ENCODE measurements at places on chromosomes 1 and 21.

DNA sequence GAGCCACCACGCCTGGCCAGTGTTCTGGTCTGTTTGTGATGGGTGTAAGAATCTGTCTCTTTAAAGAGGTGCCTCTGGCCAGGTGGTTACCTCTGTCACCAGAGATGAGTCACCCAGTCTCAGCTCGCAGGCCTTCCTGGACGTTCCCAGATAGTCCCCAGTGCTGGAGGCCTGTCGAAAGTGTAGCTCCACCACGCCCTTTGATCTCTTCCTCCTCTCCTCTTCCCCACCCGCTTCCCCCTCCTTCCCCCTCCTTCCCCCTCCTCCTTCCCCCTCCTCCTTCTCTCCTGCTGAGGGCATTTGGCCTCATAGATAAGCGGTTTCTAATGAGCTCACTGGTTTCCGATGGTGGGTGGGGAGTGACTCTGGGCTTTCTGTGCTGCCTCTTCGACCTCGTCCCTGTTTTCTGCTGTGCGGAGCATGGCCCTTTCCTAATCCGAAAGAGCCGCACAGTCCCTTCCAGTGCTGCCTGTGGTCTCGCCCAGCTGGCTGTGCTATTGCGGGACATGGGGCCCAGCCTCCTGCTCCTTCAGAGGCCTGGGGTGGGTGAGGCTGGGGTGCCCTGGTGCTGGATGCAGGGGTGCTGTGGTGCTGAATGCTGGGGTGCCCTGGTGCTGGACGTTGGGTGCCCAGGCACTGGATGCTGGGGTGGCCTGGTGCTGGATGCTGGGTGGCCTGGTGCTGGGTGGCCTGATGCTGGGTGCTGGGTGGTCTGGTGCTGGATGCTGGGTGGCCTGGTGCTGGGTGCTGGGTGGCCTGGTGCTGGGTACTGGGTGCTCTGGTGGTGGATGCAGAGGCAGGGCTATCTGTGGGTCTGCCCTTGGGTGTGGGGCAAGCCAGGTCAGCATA, 19.2 kb downstream of the AGPAT3 start:
- peak; percentile 95 for DNase-seq

DNA sequence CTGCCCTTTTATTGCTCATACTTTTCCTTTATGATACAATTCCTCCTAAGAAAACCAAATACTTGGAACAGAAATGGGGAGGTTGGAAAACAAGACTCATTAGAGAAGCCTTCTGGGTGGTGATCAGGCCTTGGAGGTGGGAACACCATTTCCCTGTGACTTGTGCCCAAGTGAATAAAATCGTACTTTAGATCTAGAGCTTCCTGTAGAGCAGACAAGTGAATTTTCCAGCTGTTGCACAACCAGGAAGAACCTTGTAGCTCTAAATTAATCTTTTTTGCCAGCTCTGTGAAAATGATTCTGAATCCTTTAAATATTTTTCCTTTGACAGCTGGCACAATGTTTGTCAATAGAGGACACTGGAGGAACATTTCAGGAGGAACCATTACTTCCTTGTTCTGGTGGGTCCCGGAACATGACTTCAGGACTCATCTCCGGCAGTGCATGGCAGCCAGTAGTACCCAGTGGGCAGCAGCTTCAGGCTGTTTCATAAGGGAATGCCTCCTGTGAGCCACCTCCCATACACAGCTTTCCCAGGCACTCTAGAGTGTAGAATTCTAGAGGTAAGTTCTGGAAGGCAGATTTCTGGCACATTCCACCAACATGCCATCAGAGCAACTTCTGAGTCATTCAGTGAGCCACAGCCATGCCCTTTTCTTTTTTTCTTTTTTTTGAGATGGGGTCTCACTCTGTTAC, 5.5 kb upstream of the SNAPIN start:
- peak; percentile 62 for DNase-seq

- DNase-seq: no peak
Measured at GRCh38 chr1:81804312-81804711, 3.6 kb downstream of the ADGRL2 start.

- DNase-seq: no peak
Measured at GRCh38 chr1:53710584-53710983, 28.4 kb downstream of the GLIS1 start.

GRCh38 chr1:218492874-218493273, 147.7 kb downstream of the TGFB2 start:
- no peak for DNase-seq

- DNase-seq: peak; percentile 42
Measured at GRCh38 chr1:227317523-227318015, 723 bp downstream of the CDC42BPA start.

- no peak for DNase-seq
Measured at GRCh38 chr1:77271852-77272580, 9.8 kb upstream of the AK5 start.

DNA sequence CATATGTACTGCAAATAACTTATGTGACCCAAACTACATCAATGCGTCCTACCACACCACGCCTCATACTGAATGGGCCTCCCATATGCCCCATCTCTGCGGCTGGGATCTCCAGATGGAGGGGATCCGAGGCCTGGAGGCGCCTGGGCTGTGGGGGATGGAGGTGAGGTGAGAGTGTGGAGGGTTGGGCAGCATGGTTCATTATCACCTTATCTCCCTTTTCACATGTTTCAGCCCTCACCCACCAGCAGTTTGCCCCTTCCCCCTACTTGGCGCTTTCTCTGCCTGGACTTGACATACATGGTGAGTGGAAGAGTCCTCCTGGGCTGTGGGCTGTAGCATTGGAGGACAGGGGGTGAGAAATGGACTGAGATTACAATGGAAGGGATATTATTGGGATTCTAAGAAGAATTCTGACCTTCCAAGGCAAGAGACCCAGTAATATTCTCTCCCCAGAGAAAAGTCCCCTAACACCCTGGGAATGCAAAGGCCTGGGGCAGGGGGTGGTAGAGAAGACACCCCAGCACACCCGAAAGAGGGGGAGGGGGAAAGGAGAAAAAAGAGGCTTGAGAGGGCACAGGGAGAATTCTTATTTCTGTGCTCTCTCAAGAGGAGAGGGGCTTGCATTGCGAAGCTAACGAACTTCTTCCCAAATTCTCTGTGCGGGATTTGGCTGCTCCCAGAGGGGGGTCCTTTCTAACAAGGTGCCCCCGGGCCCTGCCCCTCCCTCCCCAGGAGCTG, 61.4 kb downstream of the MEF2D start:
- DNase-seq: no peak

- DNase-seq: no peak
Measured at GRCh38 chr1:170881268-170882265, 53.8 kb upstream of the MROH9 start.

DNA sequence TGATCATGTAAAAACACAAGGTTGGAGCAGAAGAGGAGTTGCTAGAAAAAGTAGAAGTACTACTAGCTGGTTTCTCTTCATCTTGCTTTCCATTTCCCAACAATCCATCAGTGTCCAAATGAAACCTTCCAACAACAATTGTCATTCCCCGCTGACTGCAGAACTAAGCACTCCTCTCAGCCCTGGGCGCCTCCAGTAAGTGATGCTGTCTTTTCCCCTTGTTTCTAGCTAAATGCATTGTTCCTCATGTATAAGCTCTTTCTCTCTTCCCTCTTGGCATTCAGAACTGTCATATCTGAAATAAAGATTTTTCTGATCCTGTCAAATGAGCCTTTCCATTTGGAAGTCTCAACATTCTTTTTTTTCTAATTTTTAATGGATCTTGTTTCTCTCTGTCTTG, 68.7 kb downstream of the FCRL5 start:
- no peak for DNase-seq

- no peak for DNase-seq
Measured at GRCh38 chr1:171902527-171902926, 61.2 kb downstream of the DNM3 start.

- no peak for DNase-seq
Measured at GRCh38 chr21:46144464-46145070, 10.8 kb downstream of the FTCD start.

DNA sequence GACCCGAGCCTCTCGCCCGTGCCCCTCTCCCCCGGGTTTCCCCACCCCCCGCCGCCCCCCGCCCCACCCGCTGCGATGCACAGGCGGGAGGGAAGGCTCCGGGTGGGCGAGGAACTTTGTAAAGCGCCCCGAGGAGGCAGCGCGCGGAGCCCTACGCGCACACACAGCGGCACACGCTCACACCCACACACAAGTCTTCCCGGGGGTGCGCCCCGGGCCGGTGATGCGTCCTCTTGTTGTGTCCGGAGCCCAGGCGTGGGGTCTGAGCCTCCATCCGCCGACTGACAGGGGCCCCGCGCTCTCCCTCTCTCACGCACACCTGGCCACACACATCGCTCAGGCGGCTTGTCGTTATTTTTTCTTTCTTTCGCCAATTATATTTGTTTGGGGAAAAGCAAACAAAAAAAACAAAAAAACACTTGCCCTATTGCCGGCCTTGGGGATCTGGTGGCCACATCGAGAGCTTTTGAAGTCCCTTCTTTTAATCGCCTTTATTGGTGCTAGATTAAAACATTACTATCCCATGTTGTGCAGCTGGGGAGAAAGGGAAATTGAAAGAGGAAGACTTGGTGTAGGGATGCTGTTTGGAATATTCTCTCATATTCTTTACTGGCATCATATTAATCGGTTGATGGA, 770 bp downstream of the NTNG1 start:
- no peak for DNase-seq

DNA sequence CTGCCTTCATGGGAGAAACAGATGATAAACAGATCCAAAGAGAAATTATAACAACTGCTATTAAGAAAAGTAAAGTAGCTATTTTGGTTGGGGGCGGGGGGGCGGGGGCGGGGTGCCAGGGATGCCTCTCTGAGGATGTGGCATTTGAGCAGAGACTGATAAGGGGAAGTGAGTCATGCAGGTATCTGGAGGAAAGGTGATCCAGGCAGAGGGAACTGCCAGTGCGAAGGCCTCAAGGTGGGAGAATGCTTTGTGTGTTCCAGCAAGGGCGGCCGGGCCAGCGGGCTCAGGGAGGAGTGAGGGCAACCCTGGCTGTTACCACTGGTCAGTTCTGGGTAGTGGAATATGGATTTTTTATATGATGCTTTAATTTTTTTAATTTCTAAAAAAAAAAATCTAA, 7.0 kb upstream of the TNFRSF1B start:
- DNase-seq: no peak

GRCh38 chr1:223345720-223346119, 18.3 kb downstream of the SUSD4 start:
- no peak for DNase-seq

GRCh38 chr21:45178070-45178608, 103.8 kb downstream of the ADARB1 start:
- no peak for DNase-seq

- DNase-seq: peak; percentile 40
Measured at GRCh38 chr1:160219062-160219929, 14.1 kb downstream of the PEA15 start.

DNA sequence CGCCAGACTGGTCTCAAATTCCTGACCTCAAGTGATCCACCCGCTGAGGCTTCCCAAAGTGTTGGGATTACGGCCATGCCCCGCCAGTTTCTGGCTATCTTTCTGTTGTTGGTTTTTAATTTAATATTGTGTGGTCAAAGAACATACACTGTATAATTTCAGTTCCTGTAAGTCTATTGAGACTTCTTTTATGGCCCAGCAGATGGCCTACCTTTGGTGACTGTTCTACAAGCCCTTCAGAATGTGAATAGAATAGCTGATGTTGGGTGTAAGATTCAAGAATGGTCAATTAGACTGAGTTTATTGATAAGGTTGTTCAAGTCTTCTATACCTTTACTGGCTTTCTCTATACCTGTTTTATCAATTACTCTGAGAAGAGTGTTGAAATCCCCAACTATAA, 10.7 kb downstream of the HES2 start:
- no peak for DNase-seq

- no peak for DNase-seq
Measured at GRCh38 chr1:33502726-33503125, 30.3 kb downstream of the ZSCAN20 start.

GRCh38 chr1:116290085-116290705, 82.8 kb upstream of the ATP1A1 start:
- no peak for DNase-seq

DNA sequence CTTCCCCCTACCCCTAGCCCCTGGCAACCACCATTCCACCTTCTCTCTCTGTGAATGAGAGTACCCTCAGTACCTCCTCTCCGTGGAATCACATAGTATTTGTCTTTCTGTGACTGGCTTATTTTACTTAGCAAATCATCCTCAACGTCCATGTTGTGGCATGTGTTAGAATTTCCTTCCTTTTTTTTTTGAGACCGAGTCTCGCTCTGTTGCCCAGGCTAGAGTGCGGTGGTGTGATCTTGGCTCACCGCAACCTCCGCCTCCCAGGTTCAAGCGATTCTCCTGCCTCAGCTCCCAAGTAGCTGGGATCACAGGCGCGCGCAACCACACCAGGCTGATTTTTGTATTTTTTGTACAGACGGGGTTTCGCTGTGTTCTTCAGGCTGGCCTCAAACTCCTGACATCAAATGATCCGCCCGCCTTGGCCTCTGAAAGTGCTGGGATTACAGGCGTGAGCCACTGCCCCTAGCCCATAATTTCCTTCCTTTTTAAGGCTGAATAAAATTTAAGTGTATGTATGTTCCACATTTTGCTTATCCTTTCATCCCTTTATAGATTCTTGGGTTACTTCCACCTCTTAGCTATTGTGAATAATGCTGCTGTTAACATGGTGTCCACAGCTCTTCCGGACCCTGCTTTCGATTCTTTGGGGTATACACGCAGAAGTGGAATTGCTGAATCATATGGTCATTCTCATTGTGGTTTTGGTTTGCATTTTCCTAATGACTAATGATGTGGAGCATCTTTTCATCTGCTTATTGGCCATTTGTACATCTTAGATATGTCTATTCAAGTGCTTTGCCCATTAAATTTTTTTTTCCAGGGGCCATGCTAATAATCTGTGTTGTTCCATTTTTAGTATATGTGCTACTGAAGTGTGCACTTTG, 32.3 kb downstream of the ERRFI1 start:
- no peak for DNase-seq

DNA sequence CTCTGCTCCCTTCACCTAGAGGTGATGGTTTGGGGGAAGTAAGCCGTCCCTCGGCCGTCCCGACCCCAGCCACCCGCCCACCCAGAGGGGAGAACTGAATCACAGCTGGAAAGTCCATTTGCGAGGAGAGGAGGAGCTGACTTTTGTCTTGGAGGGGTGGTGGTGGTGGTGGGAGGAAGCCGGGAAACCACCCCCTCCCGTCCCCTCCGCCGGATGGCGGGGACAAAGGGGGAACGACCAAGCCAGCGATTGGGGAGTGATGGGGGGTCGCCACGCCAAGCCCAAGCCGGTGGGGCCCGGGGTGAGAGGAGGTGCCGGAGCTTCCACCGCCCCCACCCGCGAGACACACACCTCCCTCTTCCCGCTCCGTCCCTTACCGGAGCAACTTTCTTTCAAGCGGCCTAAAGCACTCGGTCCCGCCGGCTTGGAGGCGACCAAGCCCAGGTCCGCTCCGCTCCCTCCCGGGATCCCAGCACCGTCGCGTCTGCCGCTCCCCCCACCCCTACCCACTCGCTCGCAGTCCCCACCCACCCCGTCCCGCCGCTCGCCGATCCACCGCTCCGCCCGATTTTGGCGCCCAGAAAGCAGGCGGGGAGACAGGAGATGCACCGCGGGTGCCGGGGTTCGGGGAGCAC, 540 bp downstream of the ARHGEF2 start:
- no peak for DNase-seq
